ENCODE measurements at places on chromosomes 2 and 18.
A peak's percentile ranks its signal among the peaks of the same experiment; 100 is the strongest.

- peak; percentile 40 for DNase-seq
Measured at GRCh38 chr2:148459377-148459778, 185.2 kb upstream of the EPC2 start.

- DNase-seq: no peak
Measured at GRCh38 chr2:15620857-15621471, 29.3 kb downstream of the DDX1 start.

DNA sequence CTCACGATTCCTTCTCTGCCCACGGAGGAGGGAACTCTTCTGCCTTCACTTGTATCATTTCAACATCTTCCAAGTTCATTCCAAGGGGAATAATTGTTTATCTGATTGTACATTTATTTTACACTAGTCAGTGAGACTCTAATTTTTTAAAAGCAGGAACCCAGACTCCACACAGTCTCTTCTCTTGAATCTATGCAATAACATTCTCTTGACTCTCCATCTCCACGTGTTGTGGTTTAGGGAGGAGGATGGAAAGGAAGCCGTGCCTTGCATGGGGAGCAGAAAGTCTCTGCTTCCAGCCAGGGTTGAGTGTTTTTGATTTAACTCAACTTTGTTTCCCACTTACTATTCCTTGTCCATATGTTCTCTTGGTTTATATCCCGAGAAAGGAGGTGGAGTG, 131.1 kb upstream of the RIOK3 start:
- peak; percentile 84 for DNase-seq

GRCh38 chr2:165839610-165840009, 45.6 kb upstream of the GALNT3 start:
- peak; percentile 32 for DNase-seq

- DNase-seq: peak; percentile 92
Measured at GRCh38 chr2:72236445-72237067, 88.9 kb upstream of the CYP26B1 start.

DNA sequence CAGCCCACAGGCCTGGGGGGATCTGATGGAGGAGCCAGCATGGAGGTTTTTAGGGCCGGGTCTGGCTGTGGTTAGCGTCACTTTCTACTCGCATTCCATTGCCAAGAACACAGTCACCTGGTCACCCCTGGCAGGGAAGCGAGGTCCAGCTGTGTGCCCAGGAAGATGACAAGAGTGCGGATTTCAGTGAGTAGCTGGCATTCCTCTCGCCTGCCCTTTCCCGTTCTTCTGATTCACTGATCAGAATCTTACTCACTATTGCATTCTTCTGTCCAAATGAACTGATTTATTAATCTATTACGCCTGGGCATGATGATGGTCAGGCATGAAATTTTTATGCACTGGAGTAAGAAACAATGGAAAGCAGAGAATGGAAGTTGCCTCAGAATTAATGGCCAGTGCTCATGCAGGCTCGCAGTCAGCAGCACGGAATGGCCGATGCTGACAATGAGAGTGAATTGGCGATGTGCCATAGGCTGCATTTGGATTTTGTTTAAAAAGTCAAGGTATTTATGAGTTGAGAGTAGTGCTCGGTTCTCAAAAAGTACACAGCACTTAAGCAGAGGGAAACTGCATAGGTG, 76.4 kb upstream of the MGAT5 start:
- DNase-seq: peak; percentile 47

GRCh38 chr2:162037886-162038285, 36.1 kb downstream of the DPP4 start:
- no peak for DNase-seq

- DNase-seq: peak; percentile 18
Measured at GRCh38 chr2:119429225-119429981, 2.3 kb upstream of the TMEM37 start.

DNA sequence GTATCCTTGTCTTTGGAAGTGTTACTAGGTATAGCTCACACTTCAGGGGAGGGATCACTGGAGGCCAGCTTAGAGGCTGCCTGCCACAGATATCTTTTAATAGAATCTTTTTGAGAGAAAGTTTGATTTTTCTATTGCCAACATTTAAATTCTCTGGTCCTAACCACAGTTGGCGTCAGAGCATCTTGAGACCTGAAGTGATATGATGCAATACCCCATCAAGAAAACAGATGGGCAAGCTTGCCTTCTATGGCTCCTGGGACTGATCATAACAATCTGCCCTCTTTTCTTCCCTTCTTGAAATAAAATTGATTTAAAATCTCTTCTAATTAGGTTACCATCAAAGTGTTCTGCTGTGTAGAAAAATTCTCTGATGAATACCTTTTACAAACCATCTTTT, 105.5 kb upstream of the ACKR3 start:
- DNase-seq: peak; percentile 12

DNA sequence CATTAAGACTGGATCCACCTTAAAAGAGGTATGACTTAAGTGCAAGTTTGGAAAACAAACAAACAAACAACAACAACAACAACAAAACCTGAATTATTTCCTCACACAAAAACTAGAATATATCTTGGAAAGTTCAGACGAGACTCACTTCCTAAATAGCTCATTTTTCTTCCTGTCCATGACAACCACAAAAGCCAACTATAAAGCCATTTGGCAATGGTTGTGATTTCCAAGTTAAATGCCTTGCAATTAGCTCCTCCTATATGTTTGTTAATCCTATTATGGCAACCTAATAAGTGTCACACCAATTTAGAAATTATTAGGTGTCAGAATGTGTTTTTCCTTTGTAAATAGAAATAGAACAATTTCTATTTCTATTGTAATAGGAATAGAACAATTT, 91.6 kb upstream of the ARL5A start:
- no peak for DNase-seq

- DNase-seq: peak; percentile 43
Measured at GRCh38 chr2:174153757-174154680, 94.3 kb downstream of the OLA1 start.

DNA sequence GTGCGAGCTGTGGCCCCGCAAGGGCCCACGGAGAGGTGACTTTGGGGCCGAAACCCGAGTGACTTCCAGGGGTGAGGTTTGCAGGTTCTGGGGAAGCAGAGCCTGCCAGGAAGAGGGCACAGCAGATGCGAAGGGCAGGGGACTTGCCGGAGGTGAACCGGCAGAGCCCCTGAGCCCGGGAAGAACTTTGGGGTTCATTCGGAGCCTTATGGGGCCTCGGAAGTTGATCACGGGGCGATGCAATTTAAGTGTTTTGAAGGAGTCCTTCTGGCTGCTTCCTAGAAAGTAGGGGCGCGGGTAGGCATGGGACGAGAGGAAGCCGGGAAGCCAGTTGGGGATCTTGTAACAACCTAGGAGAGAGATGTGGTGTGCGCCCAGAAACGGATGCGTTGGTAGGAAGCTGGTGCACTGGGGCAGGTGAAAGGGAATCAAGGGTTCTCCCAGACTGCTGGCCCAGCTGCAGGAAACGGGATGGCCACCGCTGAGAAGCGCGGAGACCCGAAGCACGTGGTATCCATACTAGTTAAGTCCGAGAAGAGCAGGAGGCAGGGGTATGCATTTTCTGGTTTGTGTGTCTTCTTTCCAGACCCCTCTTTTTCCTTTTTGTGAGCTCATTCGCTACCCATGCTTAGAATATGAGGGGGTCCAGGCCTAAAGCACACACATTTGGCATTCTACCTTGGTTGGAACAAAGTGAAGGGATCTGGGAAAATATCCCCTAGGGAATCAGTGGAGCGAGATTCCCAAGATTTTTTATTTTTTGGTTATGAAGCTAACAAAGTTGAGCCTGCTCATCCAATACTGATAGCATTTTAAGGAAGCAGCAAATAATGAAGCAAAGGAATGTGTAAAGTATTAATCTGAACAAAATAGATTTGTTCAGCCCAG, 758 bp downstream of the SCLY start:
- DNase-seq: peak; percentile 32

Data from fibroblast of skin of abdomen (primary cell).